ENCODE measurements at places on chromosomes 12 and 14.

DNA sequence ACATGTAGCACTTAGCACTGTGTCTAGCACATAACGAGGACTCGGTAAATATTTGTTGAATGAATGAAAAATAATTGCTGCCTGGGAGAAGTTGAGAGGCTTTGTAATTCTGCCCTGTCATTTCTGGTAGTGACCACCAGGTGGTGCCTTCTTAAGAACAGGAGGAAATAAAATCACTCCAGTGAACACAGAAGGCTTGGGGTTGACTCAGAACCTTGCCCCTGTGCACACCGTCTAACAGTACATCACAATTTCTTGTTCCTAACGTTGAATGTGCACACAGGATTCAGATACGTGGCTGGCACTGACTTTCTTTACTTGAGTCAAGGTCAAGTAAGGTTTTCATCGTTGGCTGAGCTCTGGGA lies 91.8 kb downstream of the RGS6 start:
- peaks cover 20% of the 10 kb centered on the region for H3K4me1 ChIP-seq
- peak; percentile 53 for DNase-seq
- H3K36me3 ChIP-seq = peaks cover 2% of the 10 kb centered on the region
- H3K27ac ChIP-seq = no peak overlapping the region
- peak overlapping the region; percentile 20 for H3K4me3 ChIP-seq

DNA sequence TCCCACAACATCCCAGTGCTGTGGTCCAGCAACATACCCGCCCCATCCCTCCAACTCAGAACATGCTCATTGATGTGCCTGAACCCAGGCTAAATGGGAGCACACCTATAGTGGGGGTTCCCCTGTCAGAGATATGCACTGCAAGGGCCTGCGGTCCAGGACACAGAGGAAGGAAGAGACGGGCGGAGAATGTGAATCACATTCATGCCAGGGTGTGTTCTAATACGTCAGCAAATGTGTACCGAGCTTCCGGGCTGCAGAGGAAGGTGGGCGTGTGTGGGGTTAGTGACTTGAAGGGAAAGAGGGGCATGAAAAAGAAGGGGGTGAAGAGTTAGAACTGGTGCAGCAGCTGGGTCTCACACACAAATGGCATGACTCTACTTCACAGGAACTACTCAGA lies 83.7 kb downstream of the DPF3 start:
- peak overlapping the region; percentile 8 for H3K27ac ChIP-seq
- H3K27me3 ChIP-seq = no peaks in the 10 kb centered on the region
- H3K4me3 ChIP-seq = peak overlapping the region; percentile 48
- H3K36me3 ChIP-seq = no peaks in the 10 kb centered on the region

GRCh38 chr14:23729720-23730387 lies 93.7 kb downstream of the DHRS2 start:
- no peak overlapping the region for H3K27ac ChIP-seq
- no peaks in the 10 kb centered on the region for H3K4me1 ChIP-seq
- H3K27me3 ChIP-seq = no peaks in the 10 kb centered on the region
- H3K4me3 ChIP-seq = no peak overlapping the region
- no peak for DNase-seq

DNA sequence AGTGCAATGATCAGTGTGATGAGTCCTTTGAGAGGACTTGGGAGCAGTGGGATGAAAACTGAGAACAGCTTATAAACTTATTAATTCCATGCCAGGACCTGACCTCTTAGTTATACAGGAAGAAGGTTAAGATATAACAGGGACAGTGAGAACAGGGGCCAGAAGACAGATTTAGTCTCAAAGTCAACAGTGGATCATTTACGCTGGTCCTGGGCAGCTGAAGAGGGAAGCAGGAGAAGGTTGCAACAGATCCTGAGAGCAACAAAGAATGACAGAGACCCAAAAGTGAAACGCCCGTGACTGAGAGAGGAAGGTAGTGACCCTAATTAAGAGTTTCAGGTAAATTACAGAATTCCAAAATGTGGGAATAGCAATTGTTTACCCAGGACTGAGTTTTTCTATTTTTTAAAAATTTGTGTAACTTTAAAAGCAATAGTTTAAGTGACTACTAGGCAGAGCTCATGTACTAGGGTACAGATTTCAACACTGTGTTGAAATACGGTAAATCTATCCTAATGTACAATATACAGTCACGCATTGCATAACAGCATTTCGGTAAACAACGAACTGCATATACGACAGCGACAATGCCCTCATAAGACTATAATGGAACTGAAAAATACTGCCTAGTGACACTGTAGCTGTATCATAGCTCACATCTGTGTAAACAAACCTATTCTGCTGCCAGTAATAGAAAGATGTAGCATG lies 77.7 kb upstream of the GNPNAT1 start:
- no peaks in the 10 kb centered on the region for H3K27me3 ChIP-seq
- no peaks in the 10 kb centered on the region for H3K36me3 ChIP-seq
- no peak for DNase-seq
- no peak overlapping the region for H3K4me3 ChIP-seq
- H3K27ac ChIP-seq = no peak overlapping the region
- no peaks in the 10 kb centered on the region for H3K4me1 ChIP-seq

DNA sequence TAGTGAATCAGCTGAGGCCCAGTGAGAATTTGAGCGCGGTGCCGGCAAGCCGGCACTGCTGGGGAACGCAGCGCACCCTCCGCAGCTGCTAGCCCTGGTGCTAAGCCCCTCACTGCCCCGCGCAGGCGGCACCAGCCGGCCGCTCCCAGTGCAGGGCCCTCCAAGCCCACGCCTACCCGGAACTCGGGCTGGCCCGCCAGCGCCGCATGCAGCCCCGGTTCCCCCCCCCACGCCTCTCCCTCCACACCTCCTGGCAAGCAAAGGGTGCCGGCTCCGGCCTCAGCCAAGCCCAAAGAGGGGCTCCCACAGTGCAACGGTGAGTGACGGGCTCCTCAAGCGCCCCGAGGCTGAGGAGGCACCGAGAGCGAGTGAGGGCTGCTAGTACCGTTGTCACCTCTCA lies 54.5 kb upstream of the VASH1 start:
- H3K27me3 ChIP-seq = peaks cover 13% of the 10 kb centered on the region
- no peak overlapping the region for H3K4me3 ChIP-seq
- no peaks in the 10 kb centered on the region for H3K36me3 ChIP-seq
- no peaks in the 10 kb centered on the region for H3K4me1 ChIP-seq
- no peak for DNase-seq
- no peak overlapping the region for H3K27ac ChIP-seq

DNA sequence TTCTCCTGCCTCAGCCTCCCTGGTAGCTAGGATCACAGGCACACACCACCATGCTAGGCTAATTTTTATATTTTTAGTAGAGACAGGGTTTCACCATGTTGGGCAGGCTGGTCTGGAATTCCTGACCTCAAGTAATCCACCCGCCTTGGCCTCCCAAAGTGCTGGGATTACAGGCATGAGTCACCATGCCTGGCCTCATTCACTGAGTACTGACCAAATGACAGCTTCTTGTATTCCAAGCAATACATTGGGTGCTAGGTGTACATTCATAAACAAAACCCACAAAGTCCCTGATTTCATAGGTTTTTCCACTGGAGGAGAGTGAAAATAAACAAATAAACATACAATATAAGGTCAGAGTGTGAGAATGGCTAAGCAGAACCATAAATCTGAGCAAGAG lies 136.3 kb downstream of the HELB start:
- no peak overlapping the region for H3K27ac ChIP-seq
- no peak for DNase-seq
- H3K4me1 ChIP-seq = no peaks in the 10 kb centered on the region
- no peak overlapping the region for H3K4me3 ChIP-seq
- no peaks in the 10 kb centered on the region for H3K36me3 ChIP-seq
- no peaks in the 10 kb centered on the region for H3K27me3 ChIP-seq

DNA sequence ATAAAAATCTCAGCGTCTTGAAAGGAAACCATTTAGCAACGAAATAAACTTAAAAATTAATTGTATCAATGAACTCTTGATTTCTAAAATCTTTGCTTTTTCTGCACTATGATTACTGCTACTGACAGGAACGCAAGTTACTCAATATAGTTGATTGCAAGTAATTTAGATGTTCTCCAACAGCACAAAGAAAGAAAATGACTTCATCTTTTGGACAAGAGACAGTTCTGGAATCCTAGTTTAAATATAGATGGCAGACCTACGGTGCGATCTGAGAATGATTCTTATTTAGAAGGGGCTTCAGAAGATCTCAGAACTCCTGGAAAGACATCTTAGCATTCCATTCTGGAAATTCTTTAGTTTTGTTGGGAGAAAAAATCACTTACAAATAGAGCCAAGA lies 1.4 kb upstream of the SUDS3 start:
- H3K4me1 ChIP-seq = peaks cover 48% of the 10 kb centered on the region
- H3K4me3 ChIP-seq = peak overlapping the region; percentile 97
- H3K27ac ChIP-seq = peak overlapping the region; percentile 100
- no peak for DNase-seq

- H3K27ac ChIP-seq = no peak overlapping the region
- H3K27me3 ChIP-seq = no peaks in the 10 kb centered on the region
- no peak overlapping the region for H3K4me3 ChIP-seq
- H3K4me1 ChIP-seq = peaks cover 36% of the 10 kb centered on the region
- H3K36me3 ChIP-seq = peaks cover 3% of the 10 kb centered on the region
Observed at GRCh38 chr12:42099433-42099832, 45.2 kb downstream of the GXYLT1 start.

GRCh38 chr14:61315313-61315712 lies 6.1 kb upstream of the PRKCH start:
- DNase-seq = no peak
- no peaks in the 10 kb centered on the region for H3K27me3 ChIP-seq
- no peak overlapping the region for H3K4me3 ChIP-seq

GRCh38 chr14:76293221-76293620 lies 82.7 kb upstream of the ESRRB start:
- no peaks in the 10 kb centered on the region for H3K36me3 ChIP-seq
- DNase-seq = no peak
- H3K4me3 ChIP-seq = no peak overlapping the region
- H3K27ac ChIP-seq = no peak overlapping the region

- no peak overlapping the region for H3K27ac ChIP-seq
- DNase-seq = peak; percentile 53
- peaks cover 69% of the 10 kb centered on the region for H3K27me3 ChIP-seq
- peaks cover 11% of the 10 kb centered on the region for H3K4me1 ChIP-seq
- H3K36me3 ChIP-seq = no peaks in the 10 kb centered on the region
Observed at GRCh38 chr12:51863933-51864832, 15.7 kb upstream of the FIGNL2 start.
